ENCODE measurements at places on chromosomes 7 and 10.

- DNase-seq, result no peak
Observed at GRCh38 chr7:39353615-39354376, 212.4 kb upstream of the YAE1 start.

GRCh38 chr10:75099952-75100763, 11.3 kb upstream of the SAMD8 start:
- no peak for DNase-seq

DNA sequence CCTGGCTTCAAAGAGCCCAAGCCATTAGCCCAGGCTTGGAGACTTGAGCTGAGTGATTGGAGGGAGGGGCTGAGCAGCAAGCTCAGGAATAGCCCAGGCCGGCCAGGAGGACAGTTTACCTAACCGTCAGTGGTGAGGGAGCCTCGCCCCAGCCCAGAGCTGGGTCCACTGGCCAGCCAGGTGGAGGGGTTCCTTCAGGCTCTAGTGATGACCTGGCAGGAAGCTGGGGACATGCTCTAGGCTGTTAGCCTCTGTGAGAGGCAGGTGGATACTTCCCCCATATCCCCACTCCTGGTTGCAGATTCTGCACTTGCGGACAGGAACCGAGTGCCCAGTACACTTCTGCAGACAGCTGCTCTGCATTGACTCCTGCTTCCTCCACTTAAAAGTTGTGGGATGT, 61.2 kb upstream of the ANTXRL start:
- DNase-seq, result no peak

DNA sequence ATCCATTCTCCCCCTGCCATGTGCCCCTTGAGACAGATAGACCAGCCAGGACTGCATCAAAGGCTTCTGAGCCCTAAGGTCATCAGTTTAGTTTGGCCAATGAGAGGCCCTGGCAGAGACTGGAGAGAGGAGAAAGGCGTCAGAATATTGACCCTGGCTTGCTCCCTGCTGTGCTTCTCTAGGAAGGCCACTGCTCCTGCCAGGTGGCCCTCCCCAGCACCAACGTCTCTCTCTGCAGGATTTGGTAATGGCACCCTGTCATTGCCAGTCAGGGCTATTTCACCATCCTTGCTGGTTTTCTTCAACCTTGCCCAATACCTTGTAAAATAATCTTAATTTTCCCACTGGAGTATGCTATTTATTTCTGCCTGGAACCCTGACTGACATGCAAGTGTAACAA, 38.8 kb upstream of the ZRANB1 start:
- no peak for DNase-seq

- no peak for DNase-seq
Observed at GRCh38 chr7:128201690-128202085, 39.4 kb upstream of the LEP start.

- no peak for DNase-seq
Observed at GRCh38 chr7:13031468-13031867, 344.0 kb downstream of the ARL4A start.

GRCh38 chr10:131617113-131617858, 283.5 kb upstream of the PPP2R2D start:
- DNase-seq, result no peak
